Activated CD8-positive, alpha-beta memory T cell treated with anti-CD3 and anti-CD28 coated beads for 4 hours (primary cell): ENCODE measurements at places on chromosomes 7 and 10.

DNA sequence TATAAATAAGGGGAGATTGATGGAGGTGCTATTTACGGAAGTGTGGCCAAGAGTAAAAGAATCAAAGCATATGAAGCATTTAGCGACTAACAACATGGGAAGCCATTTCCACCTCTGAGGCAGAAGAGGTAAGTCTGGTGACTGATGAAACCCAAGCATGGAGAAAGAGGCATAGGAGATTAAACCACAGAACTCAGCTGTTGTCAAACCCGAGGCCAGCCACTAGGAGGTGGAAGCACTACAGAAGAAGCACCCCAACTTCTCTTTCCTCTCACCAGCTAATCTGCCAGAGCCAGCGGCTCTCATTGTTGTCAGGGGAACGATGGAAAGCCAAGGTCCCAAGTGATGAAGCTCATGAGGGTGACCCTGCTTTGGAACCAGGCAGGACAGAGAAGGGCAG is 19.6 kb upstream of the CNTNAP2 start:
- DNase-seq, result no peak

GRCh38 chr7:93890041-93890463 is 501 bp downstream of the TFPI2 start:
- no peak for DNase-seq

GRCh38 chr10:71740069-71740653 is 20.6 kb upstream of the C10orf105 start:
- no peak for DNase-seq

DNA sequence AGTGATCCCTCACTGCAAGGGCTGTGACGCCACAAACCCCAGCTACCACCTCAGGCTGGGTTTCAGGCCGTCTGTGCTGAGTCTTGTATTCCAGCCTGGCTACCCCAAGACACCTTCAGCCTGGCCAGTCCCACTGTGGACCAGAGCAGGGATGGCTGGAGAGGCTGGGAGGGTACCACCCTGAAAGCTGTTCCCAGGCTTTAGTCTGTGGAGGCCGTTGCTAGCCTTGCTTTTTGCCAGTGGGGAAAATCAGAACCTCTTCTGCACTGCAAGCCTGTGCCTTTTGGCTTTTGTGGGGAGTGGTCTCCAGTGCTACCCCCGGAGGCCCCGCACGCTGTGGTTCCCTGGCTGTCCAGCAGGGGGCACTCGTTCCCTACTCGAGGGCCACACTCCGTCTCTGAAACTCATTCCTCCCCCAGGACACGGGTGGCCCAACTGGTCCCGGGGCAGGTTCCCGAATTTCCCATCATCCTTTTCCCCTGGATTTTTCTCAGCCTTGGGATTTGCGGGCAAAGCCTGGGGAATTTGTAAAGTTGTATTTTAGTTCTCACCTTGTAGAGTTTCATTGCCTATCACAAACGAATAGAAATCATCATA is 128.4 kb upstream of the BTBD16 start:
- DNase-seq, result no peak

- no peak for DNase-seq
Measured at GRCh38 chr7:35714407-35714806, 19.5 kb upstream of the HERPUD2 start.

GRCh38 chr7:96837593-96837992 is 127.9 kb upstream of the SEM1 start:
- no peak for DNase-seq

- no peak for DNase-seq
Measured at GRCh38 chr10:22427890-22428571, 82.7 kb downstream of the SPAG6 start.

DNA sequence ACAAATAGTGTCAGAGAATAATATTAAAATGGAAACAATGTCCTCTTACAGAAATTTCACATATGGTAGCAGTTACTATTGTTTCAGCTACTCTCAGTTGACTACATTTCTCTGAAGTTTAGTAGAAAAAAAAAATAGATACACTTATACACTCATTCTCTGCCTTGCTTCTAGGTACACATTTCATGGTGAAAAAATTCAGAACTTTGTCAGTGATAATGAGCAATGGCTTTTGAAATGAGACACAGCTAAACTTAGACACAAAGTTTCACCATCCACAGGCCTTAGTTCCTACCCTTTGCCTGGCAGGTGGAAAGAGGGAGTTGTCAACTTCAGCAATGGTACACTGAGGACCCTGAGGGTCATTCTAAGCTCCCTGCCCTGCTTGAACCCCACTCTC is 69.2 kb downstream of the CPVL start:
- no peak for DNase-seq

DNA sequence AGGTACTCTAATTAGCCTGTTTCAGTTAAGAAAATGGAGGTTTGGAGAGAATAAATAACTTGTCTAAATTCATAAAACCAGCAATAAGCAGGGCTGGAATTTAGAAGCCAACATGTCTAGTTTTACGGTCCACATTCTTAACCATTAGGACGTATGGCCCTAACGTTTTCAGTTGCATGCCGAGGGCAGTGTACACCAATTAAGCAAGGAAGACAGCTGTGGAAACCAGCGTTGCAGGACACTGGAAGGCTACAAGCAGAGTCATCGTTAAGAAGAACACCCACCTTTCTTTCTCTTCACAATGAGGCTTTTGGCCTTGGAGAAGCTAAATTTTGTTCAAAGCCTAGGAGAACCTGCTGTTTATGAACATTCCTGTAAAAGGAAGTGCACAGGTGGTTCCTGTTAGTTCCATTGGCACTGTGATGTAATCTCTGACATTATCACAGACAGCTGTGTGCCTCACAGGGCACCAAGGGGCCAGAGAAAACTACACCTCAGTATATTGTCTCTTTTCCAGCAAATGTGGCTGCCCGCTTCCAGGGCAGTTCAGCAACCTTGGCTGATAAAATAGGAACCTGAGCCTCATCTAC is 21.0 kb downstream of the MPP7 start:
- DNase-seq, result no peak

DNA sequence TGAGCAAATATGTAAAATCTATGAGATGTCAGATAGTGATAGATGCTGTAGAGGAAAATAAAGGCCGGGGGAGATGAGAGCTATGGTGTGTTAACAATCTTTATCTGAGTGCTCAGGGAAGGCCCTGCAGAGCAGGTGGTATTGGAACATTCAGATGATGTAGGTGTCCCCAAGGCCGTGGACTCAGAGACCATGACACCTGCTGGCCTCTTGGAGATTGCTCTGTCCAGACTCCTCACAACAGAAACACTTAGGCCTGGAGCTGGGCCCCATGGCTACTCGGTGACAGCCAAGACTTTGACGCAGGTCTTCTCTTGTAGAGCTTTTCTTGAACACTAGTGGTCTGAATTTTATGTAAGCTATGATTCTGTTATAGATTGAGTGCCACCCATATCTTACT is 13.3 kb downstream of the AKR1E2 start:
- no peak for DNase-seq

DNA sequence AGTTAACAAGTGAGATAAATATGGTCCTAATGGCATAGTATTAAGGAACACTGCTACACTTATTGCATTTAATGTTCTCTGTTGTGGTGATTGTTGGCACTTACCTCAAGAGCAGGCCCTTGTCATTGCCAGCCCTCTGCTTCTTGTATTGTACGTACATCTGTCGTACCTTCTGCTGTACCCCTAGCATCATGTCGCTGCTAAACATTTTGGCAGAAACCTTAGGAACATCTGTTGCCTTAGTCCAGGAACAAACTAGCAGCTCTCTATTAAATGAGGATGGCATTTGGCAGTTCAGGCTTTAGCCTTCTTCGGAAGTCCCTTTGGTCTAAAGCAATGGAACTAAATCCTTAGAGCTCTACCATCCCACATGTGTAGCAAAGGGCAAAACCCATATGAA is 47.6 kb downstream of the PRKG1 start:
- DNase-seq, result no peak

DNA sequence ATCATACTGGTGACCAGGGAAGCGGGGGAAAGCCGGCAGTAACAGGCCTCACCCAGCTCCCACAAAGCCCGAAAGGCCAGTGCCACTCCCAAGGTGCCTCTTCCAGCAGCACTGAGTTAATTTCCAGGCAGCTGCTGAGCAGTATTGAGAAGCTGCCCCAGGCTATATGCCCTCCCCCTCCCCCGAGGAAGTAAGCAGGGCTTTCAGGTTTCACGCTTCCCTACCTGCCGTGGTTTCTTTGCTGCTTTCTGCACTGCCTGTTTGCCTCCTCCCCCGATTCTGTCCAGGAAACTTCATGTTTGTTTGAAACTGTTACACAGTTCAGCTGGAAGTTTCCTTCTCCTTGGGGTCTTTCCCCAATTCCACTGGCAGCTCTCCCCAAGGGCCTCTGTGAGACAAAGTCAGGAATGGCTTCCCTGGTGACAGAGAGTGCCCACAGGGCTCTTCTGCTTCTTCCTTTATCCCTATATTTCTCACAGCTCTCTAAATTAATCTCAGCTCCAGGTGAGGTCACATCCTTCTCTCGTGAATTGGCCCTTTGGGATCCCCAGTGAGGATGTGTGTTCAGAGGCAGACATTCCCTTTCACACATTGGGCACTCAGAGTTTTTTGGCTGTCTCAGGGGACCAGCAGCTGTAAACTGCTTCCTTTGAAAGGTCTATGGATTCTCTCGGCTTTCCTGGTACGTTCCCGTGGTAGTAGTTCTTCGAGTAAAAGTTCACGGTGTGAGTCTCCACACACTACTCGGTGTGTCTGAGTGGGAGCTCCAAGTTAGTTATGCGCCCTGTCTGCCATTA is 19.4 kb downstream of the C1GALT1 start:
- no peak for DNase-seq

DNA sequence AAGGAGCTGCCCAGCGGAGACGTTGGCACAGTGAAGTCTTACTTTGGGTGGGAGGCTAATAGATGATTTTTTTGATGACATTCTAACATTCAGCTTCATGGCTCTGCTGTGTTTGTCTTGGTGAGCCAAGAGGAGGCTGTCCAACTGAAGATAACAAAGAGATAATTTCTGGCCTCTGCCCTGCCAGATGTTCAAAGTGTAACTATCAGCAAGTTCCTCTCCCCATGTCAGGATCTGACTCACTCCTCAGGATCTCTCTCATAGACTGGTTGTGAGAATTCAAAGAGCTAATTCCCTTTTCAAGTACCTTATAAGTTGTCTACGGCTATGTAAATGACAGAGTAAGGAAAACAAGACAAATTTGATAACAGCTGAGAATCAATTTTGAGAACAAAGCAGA is 1340.9 kb downstream of the XPNPEP1 start:
- DNase-seq, result no peak

GRCh38 chr10:61376908-61377368 is 76.2 kb downstream of the TMEM26 start:
- no peak for DNase-seq

DNA sequence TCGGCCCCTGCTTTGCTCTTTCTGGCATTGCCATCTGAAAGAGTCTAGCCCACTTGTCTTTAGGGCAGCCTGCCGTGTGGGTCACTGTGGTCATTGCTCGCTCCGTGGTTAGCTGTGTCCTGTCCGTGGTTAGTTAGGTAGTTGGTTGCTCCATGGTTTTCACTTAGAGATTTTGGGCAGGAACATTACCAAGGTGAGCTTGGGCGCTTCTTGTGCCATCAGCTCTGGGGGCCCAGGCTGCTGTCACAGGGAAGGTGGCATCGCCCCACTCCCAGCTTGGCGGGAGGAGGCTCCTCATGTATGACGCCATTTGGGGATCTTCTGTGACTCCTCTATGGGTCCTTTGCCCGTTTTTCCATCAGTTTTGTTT is 53.1 kb downstream of the INPP5A start:
- no peak for DNase-seq

- no peak for DNase-seq
Measured at GRCh38 chr10:49426490-49427360, 30.8 kb upstream of the DRGX start.

GRCh38 chr10:84606428-84606827 is 278.0 kb downstream of the CCSER2 start:
- no peak for DNase-seq

GRCh38 chr10:102286216-102286615 is 40.9 kb downstream of the GBF1 start:
- DNase-seq, result no peak

GRCh38 chr10:98272245-98272644 is 4.3 kb upstream of the LOXL4 start:
- no peak for DNase-seq

DNA sequence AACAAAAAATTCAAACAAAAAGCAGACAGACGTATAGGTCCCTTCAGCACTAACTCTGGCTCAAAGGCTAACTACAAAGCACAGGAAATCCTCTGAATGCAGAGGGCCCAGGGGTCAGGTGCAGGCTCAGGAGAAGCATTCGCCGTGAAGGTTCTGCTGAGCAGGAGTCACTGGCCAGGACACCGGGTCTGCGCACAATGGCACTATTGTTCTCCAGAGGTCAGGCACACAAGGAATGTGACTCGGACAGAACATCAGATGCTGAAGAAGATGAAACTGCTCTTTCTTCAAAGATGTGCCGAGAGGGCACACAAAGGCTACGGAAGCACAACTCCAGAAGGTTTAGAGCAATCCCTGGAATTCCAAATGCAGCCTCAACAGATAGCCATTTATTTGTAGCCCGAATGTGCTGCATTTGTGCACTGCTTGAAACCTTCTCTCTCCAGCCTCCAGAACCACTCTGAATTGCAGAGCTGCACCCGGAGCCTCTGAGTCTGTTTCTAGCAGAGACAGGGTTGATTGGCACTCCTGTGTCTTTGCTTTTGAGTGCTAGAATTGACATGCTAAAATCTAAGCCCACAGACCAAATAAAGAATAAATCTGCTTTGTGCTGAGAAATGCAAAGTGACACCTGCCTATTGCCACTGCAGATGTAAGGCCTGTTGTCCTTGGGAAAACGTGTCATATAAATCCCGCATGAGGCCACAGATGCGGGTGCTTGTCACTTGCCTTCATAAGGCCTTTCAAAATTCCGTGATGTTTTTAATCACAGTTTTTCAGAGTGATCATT is 85.4 kb upstream of the AFAP1L2 start:
- no peak for DNase-seq

DNA sequence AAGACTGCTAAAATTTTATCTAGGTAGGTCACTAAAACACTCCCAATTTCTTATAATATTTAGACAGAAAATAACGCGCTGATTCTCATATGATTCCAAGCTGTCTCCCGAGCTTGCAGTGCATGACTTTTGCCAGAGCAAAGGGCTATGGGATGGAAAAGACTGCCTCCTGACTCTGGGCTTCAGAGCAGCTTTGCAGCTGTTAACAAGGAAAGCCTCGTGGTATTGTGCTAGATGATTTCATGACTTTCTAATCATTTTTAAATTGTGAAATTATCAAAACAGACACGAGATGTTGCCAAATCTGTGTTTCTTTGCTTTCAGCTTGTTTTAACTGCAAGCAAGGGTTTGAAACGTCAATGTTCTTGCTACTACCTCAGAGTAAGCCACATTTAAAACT is 238.3 kb downstream of the AGMO start:
- DNase-seq, result no peak

GRCh38 chr10:32039734-32040133 is 16.5 kb downstream of the KIF5B start:
- no peak for DNase-seq

DNA sequence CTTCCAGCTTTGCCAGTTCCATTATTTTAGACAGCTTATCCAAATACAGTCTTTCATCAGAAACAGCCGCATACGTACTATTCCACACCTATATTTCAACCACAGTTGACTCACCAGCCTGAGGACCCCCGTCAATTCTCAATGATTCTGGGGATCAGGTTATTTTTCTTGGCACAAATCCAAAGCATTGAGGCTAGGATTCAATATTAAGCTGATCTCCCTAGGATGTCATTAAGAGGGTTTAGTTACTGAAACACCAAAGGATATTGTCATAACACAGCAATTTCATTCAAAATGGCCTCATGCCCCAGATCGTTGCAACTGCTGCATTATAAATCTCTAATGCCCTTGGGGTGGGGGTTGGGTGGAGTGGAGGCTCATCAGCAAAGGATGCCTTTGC is 214.6 kb downstream of the PTEN start:
- DNase-seq, result no peak

GRCh38 chr7:129188372-129188891 is at the start of gene SMO:
SMO (plus strand) TSS chr7:129188633; CDS start chr7:129189152, 519 bp downstream.
- DNase-seq, result no peak
